ENCODE measurements at places on chromosomes 7 and 10. TPM values are rescaled to one million over a fixed set of nuclear protein-coding genes. Genes with fewer than 3 reads are reported as not detected.

GRCh38 chr7:98354511-98355249, 46.2 kb downstream of the BAIAP2L1 start:
- H3K27me3 ChIP-seq = no peaks in the 10 kb centered on the region
- H3K4me3 ChIP-seq = no peak overlapping the region
- no peak for DNase-seq
- no peaks in the 10 kb centered on the region for H3K36me3 ChIP-seq
- peaks cover 7% of the 10 kb centered on the region for H3K4me1 ChIP-seq

GRCh38 chr7:66326501-66327215, 121.5 kb downstream of the TPST1 start:
- no peaks in the 10 kb centered on the region for H3K27me3 ChIP-seq
- peaks cover 15% of the 10 kb centered on the region for H3K4me1 ChIP-seq
- no peaks in the 10 kb centered on the region for H3K36me3 ChIP-seq
- H3K4me3 ChIP-seq = no peak overlapping the region

DNA sequence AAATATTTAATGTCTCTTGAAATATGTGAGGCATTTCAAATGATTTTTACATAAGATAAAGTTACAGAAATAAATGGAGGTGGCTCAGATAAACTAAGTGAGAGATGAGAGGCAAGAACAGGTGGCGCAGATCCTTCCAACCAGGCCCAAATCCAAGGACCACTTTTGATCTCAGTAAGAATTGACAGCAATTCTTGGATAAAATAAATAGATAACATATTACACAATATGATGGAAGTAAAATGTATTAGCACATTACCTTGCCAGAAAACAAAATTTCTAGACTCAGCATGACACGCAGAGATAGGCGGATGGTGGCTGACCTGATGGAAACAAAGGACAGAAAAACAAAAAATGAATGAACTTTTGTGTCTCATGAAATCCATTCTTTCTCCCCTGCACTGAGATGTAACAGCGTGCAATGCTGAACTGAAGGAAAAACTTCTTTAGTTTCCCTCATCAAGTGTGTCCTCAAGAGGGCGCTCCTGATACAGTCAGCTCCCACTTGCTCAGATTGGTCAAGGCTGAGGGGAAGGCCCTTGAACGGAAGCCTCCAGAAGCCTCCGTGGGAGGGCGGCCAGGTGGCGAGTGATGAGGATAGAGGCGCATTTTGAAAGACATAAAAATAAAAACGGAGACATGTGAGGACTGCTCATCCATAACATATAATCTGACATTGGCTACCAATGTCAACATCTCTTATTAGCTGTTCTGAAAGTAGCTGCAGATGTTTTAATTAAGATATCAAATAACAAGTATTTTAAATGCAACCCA, 62.8 kb upstream of the GSDME start:
- no peaks in the 10 kb centered on the region for H3K36me3 ChIP-seq
- H3K4me3 ChIP-seq = no peak overlapping the region
- peaks cover 3% of the 10 kb centered on the region for H3K4me1 ChIP-seq
- DNase-seq = peak; percentile 90
- H3K27ac ChIP-seq = peak overlapping the region; percentile 3
- H3K27me3 ChIP-seq = no peaks in the 10 kb centered on the region

DNA sequence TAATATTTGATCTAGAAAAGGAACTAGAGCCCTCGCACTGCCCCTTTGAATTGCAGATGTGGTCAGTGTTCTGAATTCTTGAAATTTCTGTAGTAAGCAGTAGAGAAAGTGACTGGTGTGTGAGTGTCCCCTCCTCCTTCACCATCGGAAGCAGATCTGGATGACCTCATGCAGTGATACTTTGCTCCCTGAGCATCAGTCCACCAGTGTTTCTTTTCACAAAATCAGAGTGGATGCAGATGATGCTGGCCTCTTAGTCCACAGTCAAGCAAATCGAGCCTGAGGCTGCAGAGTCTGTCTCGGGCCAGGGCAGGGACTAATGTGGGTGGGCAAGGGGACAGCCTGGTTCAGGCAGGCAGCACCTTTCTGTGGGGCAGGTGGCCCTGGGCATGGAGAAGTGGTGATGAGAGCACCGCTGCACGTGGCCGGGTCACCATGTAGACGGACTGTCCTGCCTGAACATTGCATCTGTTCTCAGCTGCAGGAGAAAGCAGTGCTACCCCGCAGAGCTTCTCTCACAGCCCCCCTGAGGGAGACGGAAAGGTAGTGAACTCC, 5.4 kb downstream of the INSIG1 start:
- H3K4me3 ChIP-seq = no peak overlapping the region
- peaks cover 1% of the 10 kb centered on the region for H3K36me3 ChIP-seq
- H3K4me1 ChIP-seq = peaks cover 17% of the 10 kb centered on the region
- peak; percentile 50 for DNase-seq
- no peak overlapping the region for H3K27ac ChIP-seq

DNA sequence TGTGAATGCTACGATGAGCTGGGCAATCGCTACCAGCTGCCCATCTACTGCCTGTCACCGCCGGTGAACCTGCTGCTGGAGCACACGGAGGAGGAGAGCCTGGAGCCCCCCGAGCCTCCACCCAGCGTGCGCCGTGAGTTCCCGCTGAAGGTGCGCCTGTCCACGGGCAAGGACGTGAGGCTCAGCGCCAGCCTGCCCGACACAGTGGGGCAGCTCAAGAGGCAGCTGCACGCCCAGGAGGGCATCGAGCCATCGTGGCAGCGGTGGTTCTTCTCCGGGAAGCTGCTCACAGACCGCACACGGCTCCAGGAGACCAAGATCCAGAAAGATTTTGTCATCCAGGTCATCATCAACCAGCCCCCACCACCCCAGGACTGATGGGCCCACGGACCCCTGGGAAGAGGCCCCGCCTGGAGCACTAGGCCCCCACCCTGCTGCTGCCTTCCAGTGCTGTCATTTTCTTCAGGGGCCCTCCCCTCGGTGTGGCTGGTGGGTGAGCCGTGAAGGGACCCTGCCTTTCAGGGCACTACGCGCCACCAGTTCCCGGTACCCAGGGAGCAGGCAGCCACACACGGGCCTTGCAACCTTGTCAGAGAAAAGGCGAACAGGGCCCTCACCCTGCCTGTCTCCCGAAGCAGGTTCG, 2.3 kb upstream of the ANKRD2 start:
- H3K27ac ChIP-seq = no peak overlapping the region
- no peaks in the 10 kb centered on the region for H3K27me3 ChIP-seq
- no peaks in the 10 kb centered on the region for H3K4me1 ChIP-seq
- DNase-seq = peak; percentile 70
- H3K36me3 ChIP-seq = no peaks in the 10 kb centered on the region

DNA sequence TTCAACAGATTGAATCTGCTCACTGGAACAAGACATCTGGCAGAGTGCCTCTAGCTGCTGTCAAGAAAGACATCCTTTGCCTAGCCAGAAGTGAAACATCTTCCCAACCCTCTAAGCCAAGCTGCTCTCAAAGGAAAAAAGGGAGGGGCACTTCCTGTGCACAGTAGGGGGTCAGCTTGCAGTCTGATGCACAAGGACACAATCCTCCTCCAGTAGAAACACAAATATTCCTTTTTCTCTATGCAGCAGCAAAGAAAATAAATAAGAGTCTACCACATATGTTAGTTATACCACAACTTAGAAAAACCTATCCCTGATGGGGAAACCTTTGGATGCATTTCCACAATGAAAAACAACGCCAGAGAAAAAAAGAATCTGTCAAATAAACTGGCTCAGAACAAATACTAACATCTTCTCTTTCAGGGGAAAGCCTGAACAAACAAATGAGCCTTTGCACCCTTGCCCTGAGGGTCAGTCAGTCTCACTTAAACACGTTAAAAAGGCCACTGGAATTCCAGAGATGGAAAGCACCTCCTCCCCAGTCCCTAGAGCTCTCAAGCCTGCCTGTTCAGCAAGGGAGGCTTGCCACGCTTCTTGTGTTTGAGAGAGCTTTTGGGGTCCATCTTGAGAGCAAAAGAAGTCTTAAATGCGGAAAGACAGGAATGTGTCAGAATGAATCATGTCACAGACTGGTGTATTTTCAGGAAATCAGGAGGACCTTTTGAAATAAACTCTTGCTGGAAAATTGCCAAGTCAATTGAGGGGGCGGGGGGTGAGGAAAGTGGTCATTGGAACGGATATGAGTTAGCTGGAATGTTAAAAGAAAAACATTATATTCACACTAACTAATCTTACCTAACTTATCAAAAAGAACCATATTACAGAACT, 7.5 kb downstream of the LAMB1 start:
- H3K27me3 ChIP-seq = no peaks in the 10 kb centered on the region
- DNase-seq = no peak
- H3K27ac ChIP-seq = no peak overlapping the region
- peaks cover 33% of the 10 kb centered on the region for H3K4me1 ChIP-seq
- no peaks in the 10 kb centered on the region for H3K36me3 ChIP-seq

DNA sequence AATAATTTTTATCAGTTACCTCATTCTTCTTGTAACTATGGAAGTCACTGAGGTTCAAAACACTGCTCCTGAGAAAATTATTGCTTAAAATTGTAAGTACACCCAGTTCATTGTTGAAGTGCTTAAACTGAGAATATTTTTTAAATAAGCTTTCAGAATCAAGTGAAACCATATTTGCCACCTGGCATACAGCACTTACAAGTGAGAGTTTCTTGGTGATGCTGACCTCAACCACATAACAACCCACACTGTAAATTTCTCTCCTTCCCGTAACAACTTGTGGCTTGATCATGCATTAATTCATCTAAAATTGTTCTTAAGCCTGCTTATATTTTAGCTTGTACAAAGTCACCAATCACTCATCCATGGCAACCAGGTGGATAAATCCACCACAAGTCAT, 34.0 kb downstream of the IMMP2L start:
- no peak overlapping the region for H3K4me3 ChIP-seq
- no peak for DNase-seq
- H3K27me3 ChIP-seq = no peaks in the 10 kb centered on the region
- no peaks in the 10 kb centered on the region for H3K36me3 ChIP-seq
- H3K27ac ChIP-seq = no peak overlapping the region

- H3K36me3 ChIP-seq = no peaks in the 10 kb centered on the region
- no peak overlapping the region for H3K27ac ChIP-seq
- no peak overlapping the region for H3K4me3 ChIP-seq
- no peaks in the 10 kb centered on the region for H3K4me1 ChIP-seq
- no peaks in the 10 kb centered on the region for H3K27me3 ChIP-seq
Measured at GRCh38 chr10:6721480-6721879, 141.4 kb upstream of the PRKCQ start.

DNA sequence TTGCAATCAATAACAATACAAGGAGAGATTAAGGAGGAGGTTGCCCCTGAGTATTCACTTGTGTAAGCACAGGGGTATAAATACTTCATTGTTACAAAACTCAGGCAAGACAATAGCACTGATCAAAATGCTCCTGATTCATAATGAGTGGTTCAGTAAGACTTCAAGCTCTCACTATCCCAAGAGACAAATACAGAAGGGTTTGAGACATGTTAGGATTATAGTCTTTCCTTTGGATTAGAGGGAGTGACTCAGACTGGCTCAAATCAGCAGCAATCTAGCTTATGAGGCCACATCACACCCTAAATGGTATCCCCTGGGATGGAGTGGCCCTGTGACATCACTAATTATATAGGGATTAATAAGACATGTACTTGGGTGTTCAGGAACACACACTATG, 167.2 kb upstream of the HGF start:
- H3K4me3 ChIP-seq = no peak overlapping the region
- H3K36me3 ChIP-seq = no peaks in the 10 kb centered on the region
- no peak for DNase-seq
- H3K27ac ChIP-seq = no peak overlapping the region
- no peaks in the 10 kb centered on the region for H3K27me3 ChIP-seq
- no peaks in the 10 kb centered on the region for H3K4me1 ChIP-seq

GRCh38 chr7:101990811-101991418, 173.5 kb downstream of the CUX1 start:
- H3K36me3 ChIP-seq = no peaks in the 10 kb centered on the region
- H3K27me3 ChIP-seq = no peaks in the 10 kb centered on the region
- no peaks in the 10 kb centered on the region for H3K4me1 ChIP-seq
- H3K27ac ChIP-seq = no peak overlapping the region
- H3K4me3 ChIP-seq = no peak overlapping the region

GRCh38 chr10:27998954-27999275, at the start of gene ODAD2:
ODAD2 (minus strand) TSS chr10:27999079; CDS start chr10:27995142, 3,937 bp downstream.
- no peaks in the 10 kb centered on the region for H3K27me3 ChIP-seq
- no peak for DNase-seq
- H3K4me3 ChIP-seq = peak within 1 kb of the TSS; percentile 40
- no peaks in the 10 kb centered on the region for H3K4me1 ChIP-seq

DNA sequence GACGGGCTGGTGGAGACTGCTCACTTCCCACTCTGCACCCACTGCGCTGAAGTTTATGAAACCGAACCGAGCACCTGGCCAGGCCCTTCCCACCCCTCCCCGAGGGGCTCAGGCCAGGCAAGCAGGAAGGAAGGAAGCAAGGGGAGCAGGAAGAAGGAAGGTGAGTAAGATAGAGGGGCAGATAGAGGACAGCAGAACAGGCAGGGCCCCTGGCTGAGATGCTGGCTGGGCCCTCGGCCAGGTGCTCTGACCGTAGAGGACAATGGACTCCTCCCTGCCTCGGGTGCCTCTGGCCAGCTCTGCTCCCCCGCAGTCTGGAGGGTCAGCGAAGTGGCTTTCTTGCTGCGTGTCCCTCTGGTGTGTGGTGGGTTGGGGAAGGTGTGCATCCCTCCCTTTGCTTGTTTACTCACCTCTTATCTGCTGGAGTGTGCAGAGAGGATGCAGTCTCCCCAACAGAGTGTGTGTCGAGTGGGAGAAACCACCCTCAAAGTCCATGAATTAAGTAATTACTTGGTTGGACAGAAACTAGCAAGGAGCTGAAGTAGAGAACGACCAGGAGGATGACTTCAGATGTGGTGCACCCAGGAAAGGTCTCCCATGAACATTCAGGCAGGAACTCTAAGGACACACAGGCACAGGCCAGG, 82.8 kb upstream of the PPP2R2D start:
- H3K27ac ChIP-seq = no peak overlapping the region
- no peaks in the 10 kb centered on the region for H3K27me3 ChIP-seq
- H3K4me1 ChIP-seq = no peaks in the 10 kb centered on the region
- no peaks in the 10 kb centered on the region for H3K36me3 ChIP-seq
- DNase-seq = no peak

DNA sequence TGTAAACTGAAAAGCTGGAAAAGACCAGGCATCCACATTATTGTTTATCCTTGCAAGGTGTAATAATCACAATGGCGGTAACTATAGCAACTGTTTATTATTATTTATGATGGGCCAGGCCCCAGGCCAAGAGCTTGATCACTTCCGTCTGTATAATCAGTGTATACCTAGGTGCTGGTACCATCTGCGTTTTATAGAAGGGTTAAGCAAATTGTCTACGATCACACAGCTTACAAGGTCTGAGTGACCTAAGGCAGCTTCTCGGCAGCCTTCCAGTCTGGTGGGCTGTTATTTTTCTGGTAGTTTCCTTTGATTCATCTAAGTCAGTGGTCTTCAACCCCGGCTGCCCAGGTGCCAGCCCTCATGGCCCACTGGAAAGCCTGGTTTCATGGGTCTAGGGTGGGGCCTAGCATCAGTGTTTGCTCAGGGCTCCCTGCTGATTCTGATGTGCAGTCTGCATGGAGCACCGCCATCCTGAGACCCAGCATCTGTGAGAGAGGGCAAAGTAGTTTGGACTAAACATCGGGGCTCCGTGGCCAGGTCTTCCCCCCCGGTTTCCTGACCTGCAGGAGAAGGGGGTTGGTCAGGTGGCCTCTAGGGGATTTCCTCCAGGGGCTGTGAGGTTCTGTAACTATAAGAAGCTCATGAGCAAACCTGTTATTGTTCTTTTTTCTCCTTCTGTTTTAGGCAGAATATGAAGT, 146.4 kb downstream of the RGS10 start:
- H3K4me1 ChIP-seq = no peaks in the 10 kb centered on the region
- no peaks in the 10 kb centered on the region for H3K36me3 ChIP-seq
- DNase-seq = no peak

Gene C7orf57
- polyA plus RNA-seq = not detected

Gene EPO
- polyA plus RNA-seq = 5.9 TPM

Gene TAC1
- polyA plus RNA-seq = 0.66 TPM

Gene MCM10
- polyA plus RNA-seq = 0.15 TPM

Gene STAM
- polyA plus RNA-seq = 7.7 TPM
